ENCODE measurements at places on chromosomes 2 and 18.

GRCh38 chr2:17915099-17915498 lies 36.6 kb downstream of the KCNS3 start:
- no peak for DNase-seq

DNA sequence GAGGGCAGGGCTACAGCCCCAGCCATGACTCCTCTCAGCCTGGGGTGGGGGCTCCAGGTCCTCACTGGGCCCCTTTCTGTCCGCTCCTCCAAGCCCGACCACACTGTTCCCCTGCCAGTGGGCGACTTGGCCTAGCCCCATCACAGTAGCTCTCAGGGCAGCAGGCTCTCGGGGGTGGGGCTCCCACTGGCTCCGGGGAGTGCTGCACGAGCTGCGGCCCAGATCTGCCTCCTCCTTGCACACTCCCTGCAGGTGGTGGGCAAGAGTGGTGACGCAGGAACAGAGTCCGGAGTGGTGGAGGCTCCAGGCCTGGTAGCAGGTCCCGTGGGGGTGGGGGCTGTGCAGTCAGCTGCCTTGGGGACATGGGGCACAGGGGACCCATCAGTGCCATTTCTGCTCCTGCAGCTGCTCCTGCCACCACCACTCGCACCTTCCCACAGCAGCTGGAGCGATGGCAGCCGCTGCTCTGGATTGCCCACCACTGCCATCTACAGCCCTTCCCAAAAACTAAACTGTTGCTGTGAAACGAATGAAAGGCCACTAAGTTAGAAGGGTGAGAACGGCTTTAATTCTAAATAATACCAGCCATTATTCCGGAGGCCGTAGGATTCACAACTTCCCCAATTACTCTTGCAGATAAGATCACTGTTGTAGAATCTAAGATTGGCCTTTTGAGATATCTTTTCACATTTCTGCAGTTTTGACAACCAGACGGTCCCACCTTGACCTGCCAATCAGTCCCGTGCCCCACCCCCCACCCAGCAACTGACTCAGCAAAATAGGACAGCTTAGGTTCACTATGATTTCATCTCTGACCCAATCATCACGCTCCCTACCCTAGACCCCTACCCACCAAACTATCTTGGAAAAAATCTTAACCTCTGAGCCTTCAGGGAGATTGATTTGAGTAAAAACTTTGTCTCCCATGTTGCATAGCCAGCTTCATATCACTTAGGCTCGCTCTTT lies 530.2 kb downstream of the DCC start:
- no peak for DNase-seq

- peak; percentile 91 for DNase-seq
Observed at GRCh38 chr2:147297820-147298219, 547.0 kb upstream of the ACVR2A start.

DNA sequence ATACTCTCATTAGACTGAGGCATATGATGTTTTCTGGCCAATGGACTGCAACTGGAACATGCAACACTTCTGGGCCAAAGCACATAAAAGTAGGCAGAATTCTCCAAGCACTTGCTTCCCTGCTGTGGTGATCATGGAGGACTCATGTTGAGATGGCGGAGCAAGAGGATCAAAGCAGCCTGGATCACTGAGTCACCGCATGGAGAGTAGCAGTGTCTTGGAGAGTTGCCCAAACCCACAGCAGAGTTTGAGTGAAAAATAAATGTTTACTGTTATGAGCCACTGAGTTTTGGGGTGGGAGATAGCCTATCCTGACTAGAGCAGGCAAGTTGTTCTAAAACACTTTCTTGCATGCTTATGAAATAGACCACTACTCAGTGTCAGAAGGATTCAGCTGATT lies 359.5 kb downstream of the ZNF521 start:
- DNase-seq = no peak

- peak; percentile 80 for DNase-seq
Observed at GRCh38 chr2:30336978-30337841, 105.9 kb downstream of the LBH start.

DNA sequence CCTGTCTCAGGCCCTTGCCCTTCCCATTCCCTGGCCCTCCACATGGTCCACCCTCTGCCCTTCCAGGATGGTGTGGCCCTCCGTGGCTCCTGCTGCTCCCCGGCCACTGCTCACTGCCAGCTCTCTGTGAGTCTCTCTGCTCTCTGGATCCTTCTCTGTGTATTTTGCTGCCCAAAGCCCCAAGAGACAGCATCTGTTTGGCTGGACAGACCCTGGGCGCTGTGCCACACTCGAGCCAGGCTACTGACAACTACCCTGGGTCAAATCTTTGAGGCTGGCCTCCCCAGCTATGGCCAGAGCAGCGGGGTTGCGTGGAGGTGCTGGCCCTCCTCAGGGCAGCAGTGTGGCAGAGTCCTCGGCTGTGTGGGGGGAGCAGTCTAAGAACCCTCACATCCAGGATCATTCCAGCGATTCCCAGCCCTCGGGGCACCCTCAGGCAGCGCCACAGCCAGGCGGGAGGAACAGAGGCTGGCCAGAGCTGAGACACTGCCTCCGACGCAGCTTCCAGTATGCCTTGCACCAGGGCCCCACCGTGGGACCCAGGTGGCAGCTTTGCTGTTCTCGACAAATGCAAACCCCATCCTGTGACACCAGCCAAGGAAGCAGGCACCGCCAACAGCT lies 139.4 kb upstream of the GLI2 start:
- no peak for DNase-seq

- DNase-seq = peak; percentile 76
Observed at GRCh38 chr2:200703127-200703925, 108.4 kb upstream of the BZW1 start.
